ENCODE measurements at places on chromosomes 4 and X.

GRCh38 chr4:92175250-92175649 is 128.5 kb upstream of the GRID2 start:
- no peak for DNase-seq

DNA sequence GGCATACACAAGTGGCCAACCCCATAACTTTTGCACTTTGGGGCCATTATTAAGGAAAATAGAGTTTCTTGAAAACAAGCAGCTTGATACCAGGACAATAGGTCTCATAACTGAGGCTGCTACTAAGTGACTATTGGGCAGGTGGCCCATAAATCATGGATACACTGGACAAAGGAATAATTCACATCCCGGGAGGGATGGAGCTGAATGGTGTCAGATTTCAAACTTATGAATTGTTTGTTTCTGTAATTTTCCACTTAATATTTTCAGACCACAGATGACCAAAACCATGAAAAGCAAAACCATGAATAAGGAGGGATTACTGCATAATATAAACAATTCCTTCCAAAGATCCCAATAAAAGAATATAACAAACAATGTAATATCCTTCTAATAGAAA is 114.4 kb downstream of the WDFY3 start:
- DNase-seq: no peak

- no peak for DNase-seq
Measured at GRCh38 chr4:36609661-36610060, 328.2 kb downstream of the DTHD1 start.

DNA sequence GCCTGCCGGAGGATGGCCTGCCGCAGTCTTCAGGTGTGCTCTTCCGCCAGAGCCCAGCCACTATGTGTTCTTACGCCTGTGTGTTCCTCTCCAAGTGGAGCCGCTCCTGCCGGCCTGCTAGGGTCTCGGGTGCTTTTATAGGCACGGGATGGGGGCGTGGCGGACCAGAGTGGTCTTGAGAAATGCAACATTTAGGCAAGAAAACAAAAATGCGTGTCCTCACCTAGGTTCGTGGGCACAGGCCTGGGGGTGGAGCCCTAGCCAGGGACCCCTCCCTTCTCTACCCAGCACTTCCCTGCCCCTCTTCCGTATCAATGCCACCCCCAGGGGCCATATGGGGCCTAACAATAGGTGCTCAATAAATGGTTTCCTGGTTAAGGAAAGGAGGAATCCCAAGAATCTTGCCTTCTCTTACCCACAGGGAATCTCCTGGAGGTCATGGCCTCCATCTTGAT is 34.4 kb upstream of the LRBA start:
- no peak for DNase-seq

- DNase-seq: no peak
Measured at GRCh38 chr4:109989618-109990017, 76.9 kb downstream of the EGF start.

DNA sequence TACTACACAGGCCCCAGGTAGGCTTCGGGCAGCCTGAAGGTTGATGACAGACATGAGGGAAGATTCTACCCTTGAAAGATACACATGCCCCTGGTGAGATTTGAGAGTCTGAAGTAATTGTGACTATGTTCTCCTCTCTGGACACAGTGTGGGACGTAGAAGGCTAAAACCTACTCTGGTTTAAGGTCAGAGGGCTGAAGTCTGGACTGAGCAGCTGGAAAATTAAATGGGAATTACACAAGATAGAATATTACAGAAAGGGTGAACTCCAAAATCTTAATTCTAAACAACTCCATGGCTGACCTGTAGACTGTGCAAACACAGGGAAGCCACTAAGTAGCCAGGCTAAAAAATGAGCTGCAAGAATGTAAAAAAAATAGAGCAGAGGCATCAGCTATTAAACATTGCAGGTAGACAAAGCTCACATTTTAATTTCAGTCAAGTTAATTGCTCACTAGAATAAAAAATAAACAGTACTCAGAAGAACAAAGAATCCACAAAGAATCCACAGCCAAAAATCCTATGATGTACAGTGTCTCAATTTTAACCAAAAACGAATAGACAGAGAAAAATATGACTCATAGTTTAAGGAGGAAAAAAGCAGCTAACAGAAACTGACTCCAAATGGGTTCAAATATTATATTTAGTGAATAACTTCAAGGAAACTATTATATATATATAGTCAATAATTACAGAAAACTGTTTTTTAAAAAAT is 170.4 kb downstream of the PCDH18 start:
- DNase-seq: no peak

DNA sequence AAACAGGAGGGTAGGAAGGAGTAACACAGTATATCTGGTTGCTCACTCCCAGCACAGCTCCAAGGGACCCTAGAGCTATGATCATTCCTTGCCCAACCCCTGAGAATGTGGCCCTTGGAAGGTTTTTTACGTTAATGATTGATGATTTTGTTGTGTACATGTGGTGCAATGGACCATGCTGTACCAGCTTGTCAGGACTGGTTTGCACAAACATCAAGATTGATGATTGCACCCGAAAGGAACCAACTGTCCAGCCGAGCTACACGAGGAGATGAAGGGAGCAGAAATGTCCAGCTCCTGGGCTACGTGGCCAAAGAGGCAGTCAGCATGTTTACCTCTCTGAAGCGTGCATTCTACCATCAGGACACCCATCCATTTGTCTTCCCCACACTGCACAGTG is 83.2 kb upstream of the USP9X start:
- no peak for DNase-seq

GRCh38 chrX:136477026-136477425 is 10.7 kb upstream of the BRS3 start:
- peak; percentile 2 for DNase-seq

DNA sequence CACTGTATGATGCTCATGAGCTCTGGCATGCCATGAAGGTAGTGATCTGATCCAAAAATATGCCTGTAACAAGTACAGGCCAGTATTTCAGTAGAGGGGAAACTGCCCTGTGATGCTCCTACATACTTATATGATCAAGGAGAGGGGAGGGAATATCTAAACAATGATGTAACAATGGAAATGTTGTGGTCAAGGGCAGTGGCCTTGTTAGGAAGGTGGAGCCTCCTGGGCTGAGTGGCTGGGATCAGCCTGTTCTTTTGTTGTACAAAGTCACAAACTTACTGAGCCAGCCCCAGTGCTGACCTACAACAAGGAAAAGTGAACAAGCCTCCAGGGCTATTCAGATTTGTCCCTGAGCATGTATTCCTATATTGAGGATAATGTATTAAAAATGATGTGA is 70.3 kb downstream of the ANXA10 start:
- DNase-seq: no peak

DNA sequence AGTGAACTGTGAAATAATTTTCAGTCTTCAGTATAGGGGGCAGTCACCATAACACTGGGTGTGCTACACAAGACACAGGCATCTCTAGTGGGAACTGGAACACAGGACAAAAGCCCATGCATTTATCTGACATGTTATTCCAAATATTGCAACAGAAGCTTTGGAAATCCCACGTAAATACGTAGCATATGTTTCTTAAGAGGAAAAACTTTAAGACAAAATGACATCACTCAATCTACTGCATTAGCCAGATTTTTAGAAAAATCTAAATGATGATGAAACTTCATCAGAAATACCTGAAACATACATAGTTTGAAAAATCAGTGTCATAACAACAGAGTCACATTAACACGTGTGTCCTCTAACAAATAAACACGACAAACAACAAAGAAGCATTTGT is 14.5 kb downstream of the SHISA3 start:
- no peak for DNase-seq

DNA sequence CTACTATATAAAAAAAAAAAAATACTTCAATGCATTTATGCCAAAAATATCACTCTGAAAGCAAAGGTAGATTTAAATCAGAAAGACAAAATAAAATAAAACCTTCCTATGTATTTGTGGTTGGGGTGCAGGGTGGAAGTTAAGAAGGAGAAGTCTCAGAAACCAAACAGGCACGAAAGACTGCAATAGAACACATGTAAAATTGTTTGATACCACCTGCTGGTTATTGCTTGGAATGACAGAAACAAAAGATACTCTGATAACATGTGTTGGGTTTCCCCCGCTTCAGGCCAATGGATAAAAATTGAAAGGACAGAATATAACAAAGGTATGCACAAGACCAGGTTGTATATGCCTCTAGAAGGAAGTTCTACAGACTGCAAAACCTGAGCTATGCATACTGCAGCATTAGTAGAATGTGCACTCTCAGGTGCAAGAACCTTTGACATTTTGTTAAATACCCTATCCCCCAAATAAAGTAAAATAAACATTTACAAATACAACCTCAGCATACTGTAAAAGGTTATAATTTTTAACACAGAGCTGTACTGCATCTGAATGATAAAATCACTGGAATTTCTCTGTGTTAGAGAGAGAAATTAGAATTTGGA is 118.8 kb downstream of the GABRA2 start:
- no peak for DNase-seq

DNA sequence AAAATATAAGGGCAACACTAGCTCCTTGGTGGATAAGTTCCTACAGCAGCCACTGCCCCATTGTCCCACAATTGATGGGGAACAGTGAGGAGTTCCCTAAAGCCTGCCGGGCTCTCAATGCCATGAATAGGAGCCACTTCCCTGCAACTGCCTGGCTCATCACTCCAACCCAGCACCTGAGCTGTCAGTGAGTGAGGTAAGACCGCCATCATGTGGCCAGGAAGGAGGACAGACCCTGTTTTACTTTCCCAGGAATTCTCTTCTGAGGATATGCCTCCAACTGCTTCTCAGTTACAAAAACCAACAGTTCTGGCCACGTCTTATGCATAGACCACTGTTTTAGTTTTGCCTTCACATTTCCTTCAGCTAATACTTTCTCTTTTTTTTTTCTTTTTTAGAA is 45.5 kb downstream of the SRPX start:
- DNase-seq: no peak

DNA sequence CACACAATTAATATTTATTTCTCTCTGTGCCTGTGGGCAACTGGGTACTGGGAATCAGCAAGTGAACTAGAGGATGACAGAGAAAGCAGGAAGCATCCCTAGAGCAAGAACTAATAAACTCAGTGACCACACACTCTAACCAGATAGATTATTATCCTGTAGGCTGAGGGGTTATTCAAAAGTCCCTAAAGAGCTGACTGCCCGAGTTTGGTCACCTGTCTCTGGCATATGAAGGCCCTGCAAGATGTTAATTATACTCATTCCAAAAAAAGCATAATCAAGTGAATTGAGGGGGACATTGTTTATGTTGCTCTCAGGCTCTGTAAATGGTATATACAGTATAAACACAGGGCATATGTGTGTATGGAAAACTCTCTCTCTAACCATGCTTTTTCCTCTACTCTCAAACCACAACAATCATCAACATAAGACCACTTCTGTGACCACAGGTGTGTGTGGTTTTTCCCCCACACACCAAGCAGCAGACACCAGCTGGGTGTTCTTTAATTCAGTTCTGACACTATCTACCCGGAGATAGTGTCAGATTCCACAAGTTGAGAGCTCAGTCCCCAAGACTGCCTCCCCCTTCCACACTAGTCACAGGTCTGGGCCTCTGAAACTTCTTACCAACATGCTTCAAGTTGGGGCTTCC is 6.2 kb upstream of the HPSE start:
- DNase-seq: no peak

- no peak for DNase-seq
Measured at GRCh38 chr4:20172070-20172760, 79.5 kb upstream of the SLIT2 start.

GRCh38 chr4:1512738-1513660 is 106.8 kb upstream of the NKX1-1 start:
- DNase-seq: peak; percentile 50

DNA sequence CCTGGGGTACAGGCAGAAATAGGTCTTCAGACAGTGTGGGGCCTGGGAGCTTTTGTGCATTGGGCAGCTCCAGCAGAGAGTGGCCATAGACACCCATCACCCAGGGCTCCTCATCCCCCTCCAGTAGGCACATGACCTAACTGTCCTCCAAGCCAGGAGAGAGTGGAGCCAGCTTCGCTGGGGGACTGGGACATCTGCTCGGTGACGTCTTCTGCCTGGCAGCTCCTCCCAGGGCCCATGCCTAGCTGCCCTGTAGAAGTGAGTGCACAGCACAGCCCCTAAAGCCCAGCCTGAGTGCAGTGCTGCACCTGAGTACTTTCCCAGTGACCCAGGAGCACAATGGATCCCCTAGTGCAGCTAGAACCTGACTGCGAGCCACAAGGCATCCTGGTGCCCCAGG is 279.7 kb upstream of the SLC7A11 start:
- DNase-seq: no peak

DNA sequence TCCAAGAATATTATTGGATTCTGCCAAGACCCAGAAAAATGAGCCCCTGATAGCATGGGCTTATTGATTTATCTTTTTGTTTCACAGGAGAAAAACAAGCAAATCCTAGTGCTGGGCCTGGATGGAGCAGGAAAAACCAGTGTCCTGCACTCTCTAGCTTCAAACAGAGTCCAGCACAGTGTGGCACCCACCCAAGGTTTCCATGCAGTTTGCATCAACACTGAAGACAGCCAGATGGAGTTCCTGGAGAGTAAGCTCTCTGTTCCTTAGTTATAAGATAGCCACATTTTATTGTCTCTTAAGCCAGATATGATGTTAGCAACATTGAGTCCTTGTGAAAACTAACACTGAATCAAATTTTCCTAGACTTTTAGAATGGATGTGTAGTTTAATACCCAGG is 5.5 kb downstream of the ARL9 start:
- no peak for DNase-seq

DNA sequence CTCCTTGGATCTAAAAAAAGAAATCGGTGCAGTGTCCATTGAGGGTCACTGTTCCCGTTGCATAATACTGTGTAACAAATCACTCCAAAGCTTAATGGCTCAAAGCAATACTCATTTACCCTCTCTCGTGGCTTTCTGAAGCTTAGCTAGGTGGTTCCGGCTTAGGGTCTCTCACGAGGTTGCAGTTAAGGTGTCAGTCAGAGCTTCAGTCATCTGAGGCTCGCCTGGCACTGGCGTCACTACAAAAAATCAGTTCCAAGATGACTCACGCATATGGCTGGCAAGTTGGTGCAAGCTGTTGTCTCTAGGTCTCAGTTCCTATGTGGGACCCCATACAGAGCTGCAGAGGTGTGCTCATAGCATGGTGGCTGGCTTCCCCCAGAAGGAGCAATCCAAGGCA is 91.0 kb downstream of the BEND2 start:
- no peak for DNase-seq

DNA sequence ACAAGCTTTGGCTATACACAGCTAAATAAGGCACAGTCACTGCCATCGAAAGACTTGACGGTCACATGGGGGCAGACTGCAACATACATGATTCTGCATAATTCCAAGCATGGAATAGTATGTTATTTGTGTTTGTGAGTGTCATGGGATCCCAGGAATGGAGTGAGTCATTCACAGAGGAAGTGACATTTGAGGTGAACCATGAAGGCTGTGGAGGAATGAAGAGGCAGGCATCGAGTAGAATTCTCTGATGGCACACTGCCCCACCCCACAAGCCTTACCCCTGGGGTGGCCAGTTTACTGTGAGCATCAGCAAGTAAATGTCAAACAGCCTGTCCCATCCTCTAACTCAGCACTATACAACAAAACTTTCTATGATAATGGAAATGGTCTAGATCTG is 619.7 kb downstream of the MID1IP1 start:
- no peak for DNase-seq
